ENCODE measurements at places on chromosomes 1 and 21.
A peak's percentile ranks its signal among the peaks of the same experiment; 100 is the strongest.

DNA sequence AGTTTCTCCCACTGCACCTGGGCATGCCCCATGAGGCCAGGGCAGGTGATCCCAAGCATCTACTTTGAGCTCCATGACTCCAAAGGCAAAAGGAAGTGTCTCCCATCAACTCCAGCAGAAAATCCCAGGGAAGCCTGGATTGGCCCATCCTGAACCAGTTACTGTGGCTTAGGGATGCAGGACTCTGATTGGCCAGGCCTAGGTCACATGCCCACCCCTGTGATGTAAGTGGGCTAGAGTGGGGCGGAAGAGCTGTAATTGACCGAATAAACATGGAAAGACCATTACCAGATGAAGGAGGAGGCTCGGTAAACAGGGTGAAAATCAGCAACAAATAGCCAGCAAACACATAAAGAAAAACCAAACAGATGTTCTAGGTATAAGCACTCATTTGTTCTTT is 45.2 kb downstream of the MATN1 start:
- DNase-seq, result no peak

GRCh38 chr1:156608981-156609380 is 7.7 kb upstream of the GPATCH4 start:
- DNase-seq, result no peak

- no peak for DNase-seq
Measured at GRCh38 chr1:13597166-13597565, 13.5 kb downstream of the PDPN start.

- DNase-seq, result no peak
Measured at GRCh38 chr1:206111271-206111927, 5.8 kb downstream of the AVPR1B start.

GRCh38 chr1:170273291-170274130 is 127.8 kb downstream of the NTMT2 start:
- no peak for DNase-seq

- DNase-seq, result no peak
Measured at GRCh38 chr1:182196897-182197870, 135.7 kb upstream of the ZNF648 start.

- DNase-seq, result no peak
Measured at GRCh38 chr1:57422271-57423134, 1.4 kb downstream of the DAB1 start.

DNA sequence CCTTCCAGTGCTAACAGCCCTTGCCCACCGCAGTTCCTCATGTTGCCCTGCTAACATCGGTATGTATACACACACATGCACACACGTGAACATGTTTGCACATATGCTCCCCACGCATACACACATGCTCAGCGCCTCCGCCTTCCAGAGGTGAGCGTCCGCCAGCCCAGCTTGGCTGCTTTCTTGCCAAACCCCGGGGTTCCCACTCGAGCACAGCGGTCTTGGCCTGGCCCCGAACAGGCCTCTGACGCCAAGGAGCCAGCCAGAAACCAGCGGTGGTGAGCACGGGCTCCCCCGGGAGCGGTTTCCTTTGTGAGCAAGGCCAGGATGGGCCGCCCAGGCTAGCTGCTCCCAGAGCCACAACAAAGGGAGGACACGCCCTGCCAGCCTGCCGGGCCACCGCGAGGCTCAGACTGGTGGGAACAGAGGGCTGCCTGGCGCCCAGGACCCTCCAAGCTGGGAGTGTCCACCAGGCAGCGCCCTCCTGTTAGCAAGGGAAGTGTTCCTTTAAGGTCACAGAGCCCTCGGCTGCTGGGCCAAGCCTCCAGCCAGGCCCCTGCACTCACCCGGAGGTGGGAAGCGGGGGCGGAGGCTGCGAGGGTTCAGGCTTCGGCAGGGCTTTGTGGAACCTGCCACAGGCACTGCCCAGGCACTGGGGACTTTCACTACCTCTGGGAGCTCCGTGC is 65.4 kb downstream of the ALPL start:
- DNase-seq, result no peak

DNA sequence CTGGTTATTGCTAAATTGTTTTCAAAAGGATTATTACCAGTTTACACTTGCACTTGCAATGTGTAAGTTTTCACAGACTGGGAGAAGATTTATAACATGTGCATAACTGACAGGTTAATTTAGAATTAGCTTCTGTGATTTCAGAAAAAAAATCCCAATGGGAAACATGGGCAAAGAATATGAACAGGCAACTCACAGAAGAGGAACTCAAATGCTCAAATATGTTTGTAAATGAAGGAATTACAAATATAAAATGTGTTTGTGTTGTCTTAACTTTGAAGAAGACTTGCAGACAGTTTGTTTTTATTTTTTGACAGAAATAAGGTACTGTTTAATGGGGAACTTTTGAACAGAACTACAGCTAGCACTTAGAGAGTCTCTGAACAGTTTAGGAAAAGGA is 8.4 kb downstream of the TSEN15 start:
- DNase-seq, result no peak

DNA sequence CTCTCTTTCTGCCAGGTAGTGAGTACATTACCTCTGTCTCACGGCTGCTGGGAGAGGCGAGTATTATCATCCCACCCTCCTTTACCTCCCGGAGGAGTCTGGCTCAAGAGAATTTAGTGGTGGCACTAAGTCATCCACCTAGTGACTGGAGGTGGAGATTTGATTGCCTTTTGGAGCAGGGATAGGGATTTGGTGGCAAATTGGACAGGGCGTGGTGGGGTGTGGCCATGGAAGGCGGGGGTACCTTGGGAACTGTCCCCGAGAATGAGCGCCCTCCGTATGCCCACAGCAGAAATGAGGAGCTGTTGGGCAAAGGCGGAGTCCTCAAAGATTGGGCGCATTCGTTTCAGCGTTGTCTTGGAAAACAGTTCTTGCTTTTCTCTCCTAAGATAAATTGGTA is 32.1 kb upstream of the HMGN1 start:
- no peak for DNase-seq

- no peak for DNase-seq
Measured at GRCh38 chr1:78284354-78284753, 206.4 kb upstream of the PTGFR start.

GRCh38 chr1:162171111-162171510 is 101.6 kb downstream of the NOS1AP start:
- no peak for DNase-seq

- DNase-seq, result peak; percentile 77
Measured at GRCh38 chr1:177209357-177209756, 38.6 kb downstream of the BRINP2 start.

DNA sequence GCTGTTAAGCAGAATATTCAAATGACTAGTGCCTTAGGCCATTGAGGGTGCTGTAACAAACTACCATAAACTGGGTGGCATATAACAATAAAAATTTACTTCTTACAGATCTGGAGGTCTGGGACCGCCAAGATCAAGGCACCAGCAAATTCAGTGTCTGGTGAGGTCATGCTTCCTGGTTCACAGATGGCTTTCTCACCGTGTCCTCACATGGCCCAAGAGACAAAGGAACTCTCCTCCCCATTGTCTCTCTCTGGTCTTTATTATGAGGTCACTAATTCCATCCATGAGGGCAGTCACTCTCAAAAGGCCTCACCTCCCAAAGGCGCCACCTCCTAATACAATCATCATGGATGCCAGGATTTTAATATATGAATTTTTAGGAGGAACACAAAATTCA is 127.3 kb downstream of the GABPA start:
- DNase-seq, result no peak

GRCh38 chr1:87089823-87090222 is 175.4 kb downstream of the HS2ST1 start:
- no peak for DNase-seq

DNA sequence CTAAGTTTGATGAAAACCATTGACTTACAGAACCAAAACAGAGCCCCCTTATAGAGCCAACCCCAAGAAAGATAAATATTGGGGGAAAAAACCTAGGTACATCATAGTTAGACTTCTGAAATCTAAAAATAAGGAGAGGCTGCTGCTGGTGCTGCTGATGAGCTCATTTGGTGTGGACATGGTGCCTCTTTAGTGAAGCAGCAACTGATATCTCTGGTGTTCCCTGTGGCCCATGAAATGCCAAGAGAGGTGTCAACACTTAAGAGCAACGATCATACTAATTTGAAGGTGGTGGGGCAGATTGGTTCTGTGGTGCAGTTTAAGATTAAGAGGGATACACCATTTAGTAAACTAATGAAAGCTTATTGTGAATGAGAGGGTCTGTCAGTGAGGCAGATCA is 35.9 kb downstream of the ST3GAL3 start:
- no peak for DNase-seq
